ENCODE measurements at places on chromosomes 3 and 15. TPM values are rescaled to one million over a fixed set of nuclear protein-coding genes. Genes with fewer than 3 reads are reported as not detected.

- DNase-seq = no peak
Measured at GRCh38 chr15:60875681-60876080, 353.4 kb downstream of the RORA start.

GRCh38 chr15:56732135-56732885, 999 bp downstream of the ZNF280D start:
- no peak for DNase-seq

Gene NSMCE3
- polyA plus RNA-seq = 6.5 TPM

DNA sequence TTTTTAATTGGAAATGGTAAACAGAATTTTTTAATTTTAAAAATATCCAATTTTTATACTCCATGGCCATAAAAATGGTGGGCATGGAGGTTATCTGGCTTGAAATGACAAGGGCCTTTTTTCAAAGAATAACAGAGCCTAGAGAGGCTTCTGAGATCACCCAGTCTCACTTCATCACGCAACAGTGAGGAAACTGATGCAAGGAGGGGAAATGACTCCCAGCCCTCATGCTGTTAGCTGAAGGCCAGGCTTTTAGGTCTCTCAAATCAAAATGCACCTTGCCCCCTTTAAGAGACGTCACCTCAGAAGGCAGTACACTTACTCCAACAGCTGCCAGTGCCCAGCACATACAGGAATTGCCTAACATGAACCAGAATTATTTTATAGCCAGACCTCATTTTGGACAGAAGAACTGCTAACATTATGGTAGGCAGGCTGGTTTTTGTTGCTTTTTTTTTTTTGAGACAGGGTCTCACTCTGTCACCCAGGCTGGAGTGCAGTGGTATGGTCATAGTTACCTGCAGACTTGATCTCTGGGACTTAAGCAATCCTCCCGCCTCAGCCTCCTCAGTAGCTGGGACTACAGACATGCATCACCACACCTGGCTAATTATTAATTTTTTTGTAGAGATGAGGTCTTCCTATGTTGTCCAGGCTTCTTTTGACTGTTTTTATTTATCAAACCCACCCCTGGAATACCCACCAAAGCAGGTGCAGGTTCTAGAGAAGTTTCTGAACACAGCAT, 9.1 kb downstream of the RAB43 start:
- no peak for DNase-seq

- DNase-seq = no peak
Measured at GRCh38 chr3:12878141-12878574, 36.8 kb upstream of the RPL32 start.

DNA sequence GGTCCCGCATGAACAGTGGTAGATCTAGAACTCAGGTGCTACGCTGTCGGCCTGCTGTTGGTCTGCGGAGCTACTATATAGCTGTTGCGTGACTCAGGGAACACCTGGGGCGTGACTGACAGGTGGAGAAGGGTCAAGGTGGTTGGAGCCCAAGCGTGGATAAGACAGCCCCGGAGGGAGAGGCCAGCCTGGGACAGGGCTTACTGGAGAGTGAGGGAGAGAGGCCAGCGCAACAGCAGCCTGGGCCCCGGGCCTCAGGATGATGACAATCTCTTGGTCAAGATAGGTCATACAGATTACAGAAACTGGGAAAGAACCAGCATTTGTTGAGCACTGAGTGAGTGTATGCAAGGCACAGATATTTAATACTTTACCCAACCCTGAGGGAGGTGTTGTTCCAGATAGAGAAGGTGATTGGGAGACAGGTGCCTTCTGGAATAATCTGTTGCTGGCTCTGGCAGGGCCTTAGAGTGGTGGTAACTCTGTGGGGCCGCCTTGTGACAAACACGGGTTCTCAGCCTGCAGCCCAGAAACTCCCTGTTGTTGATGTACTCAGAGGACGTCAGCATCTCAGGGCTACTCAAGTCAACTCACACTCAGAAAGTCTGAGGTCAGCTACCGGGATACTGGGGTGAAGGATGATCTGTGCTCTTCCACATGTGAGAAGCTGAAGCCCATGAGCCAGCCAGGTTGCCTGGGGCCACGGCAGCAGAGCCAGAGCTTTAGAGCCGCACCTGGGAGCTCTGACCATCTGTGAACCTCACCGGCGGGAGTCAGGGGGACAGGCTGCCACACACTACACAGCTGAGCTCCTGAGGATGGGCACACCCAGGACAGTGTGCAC, 265.4 kb upstream of the HES1 start:
- DNase-seq = no peak

GRCh38 chr3:165466856-165467255, 270.7 kb upstream of the SLITRK3 start:
- no peak for DNase-seq

DNA sequence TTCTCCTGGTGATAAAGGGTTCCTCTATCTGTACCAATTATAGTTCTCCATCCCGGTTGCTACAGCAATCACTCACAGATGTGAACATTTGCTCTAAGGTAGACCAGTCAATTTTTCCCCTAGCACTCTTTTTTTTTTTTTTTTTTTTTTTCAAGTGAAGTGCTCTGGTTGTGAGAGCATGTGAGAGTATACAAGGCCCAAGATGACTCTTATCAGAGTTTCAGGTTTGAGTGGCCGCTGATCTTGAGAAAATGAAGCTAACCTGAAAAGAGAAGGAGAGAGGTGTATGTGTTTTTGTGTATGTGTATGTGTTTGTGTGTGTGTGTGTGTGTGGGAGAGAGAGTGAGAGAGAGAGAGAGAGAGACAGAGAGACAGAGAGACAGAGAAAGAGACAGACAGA, 44.4 kb upstream of the OTOL1 start:
- DNase-seq = no peak

GRCh38 chr15:71612869-71613268, 197.5 kb upstream of the NR2E3 start:
- no peak for DNase-seq

DNA sequence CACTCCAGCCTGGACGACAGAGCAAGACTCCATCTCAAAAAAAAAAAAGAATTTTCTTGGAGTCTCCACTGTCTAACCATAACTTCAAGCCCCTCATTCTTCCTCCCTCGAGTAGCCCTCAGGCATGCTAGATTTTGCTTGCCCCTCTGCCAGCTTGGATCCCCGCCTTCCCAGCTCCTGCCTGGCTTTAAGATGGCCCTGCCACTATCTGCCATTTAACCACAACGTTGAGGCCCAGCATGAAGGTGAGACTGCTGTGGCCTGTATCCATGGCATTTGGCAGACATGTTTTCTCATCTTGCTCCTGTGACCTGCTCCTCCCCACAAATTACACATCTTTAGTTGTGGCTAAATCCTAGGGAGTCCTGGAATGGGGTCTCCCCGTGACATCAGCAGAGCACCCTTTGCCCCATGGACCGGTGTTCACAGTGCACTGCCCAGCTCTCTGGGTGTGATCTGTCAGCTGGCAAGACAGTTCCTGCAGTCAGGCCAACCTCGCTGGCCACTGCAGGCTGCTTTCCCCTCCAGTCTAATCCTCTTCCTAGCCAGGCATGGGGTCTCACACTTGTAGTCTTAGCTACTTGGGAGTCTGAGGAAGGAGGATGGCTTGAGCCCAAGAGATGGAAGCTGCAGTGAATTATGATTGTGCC, 10.4 kb downstream of the VPS18 start:
- DNase-seq = no peak

Gene CCDC13
- polyA plus RNA-seq = 7.0 TPM

Gene CLRN1
- not detected for polyA plus RNA-seq

Gene PTX3
- 0.45 TPM for polyA plus RNA-seq

Gene USP19
- 29.3 TPM for polyA plus RNA-seq

DNA sequence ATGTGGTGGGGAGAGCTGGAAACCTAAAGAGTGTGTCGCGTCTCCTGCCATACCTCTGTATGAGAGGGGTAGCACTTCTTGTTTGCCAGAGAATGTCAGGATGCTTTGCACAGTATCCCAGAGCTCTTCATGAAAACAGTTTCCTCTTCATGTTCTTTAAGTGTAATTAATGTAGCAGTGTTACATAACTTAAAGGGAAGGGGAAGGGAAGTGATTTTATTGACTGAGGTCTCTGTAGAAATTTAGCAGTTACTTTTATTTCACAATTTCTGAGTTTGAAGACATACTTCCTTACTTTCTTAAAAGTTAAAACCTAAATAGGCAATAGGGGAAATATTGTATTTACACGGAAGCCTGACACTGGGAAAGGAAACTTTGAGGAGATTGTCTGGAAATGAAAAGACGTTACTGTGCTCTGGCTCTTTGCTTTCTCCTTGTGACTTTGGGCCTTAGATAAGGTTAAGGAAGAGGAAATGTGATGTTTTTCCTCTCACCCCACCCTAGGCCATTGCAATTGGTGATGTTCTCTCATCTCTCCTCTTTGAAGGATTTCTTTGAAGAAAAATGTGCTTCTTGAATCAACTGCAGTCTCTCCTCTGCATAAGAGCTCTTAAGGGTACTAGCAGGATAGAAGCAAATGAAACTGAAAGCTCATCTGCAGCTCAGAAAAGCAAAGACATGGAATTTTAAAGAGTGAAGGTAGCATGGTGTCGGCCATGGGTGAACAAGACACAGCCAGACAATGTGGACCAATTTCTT, 6.0 kb downstream of the NXPE3 start:
- no peak for DNase-seq

Gene TLR9
- polyA plus RNA-seq = not detected

- DNase-seq = no peak
Measured at GRCh38 chr3:112634786-112635541, 6.0 kb downstream of the CCDC80 start.

DNA sequence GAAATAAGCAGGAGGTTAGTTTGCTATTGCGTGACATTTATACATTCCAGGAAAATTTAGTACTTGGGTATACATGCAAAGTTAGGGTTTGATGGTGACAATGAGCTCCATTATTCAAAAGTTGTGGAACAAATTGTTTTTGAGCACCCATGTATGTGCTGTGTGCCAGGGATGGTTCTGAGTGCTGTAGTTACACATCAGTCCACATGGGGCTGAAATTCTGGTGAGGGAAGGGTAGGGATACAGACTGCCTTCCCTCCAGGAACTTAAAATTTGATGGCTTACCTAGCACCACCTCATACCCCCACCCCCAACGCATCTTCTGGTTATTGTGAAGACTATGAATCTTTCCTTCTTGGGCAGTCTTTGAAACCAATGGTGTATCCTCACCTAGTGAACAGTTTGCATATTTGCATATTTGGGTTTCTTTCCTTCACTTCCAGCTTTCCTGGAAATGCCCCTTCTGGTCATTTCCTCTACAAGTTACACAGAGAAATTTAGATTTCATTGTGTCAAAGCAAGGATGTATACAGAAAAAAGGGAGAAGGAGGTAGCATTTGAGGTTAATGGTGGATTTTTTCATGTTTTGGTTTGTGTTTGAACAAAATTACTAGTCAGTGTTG, 222.0 kb upstream of the IL12A start:
- DNase-seq = no peak

DNA sequence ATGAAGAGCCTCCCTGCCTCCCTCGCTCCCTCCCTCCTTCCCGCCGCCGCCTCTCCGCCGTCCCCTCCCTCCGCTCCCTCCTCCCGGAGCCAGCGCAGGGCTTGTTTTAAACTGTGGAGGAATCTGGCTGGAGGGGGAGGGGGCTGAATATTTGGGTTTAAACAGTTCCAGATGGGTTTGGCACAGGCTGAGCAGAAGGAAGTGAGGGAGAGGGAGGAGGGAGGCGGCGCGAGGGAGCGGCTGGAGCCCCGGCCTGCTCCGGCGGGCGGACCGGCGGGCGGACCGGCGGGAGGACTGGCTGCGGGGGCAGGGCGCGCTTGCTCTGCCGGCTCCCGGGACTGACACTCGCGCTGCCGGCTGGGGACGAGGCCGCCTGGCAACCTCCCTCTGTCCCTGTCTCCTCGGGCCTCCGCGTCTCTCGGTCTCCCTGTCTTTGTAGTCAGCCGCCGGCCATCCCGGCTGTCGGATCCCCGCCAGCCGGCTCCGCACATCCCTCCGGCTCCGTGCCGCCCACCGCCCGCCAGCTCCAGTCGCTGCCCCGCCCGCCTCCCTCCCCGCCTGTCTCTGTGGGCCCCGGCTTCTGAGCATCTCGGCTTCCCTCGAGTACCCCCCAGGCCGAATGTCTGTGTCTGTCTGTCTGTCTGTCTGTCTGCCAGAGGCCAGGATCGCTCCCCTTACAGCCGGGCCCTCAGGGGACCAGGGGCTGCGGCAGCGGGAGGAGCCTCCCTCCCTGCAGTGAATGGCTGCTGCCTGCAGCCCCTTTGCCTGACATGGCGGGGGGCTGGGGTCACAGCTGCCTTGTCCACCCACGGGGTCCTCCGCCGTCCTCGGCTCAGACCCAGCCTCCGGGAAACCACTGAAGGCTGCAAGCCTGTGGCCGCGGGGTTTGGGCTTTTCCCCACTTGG, 7.6 kb downstream of the EPHB3 start:
- peak; percentile 92 for DNase-seq

GRCh38 chr15:89899951-89900567, 6.3 kb upstream of the AP3S2 start:
- no peak for DNase-seq

DNA sequence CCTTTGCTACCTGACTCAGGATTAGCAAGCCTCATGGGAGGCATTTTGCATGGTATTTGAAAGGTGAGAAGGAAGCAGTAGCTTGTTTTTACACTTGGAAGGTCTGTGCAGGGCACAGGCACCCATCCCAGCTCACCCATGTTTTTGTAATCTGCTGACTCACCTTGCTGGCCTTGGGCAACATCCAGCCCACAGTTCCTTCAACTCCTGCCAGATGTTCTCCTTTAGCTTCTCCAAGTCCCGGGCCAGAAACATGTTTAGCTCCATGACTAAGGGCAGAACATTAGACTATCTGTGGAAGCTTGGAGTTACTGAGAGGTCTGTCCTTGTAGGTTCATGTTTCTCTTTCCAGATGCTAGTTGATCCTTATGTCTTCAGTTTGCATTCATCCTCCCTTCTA, 12.4 kb upstream of the ZNF770 start:
- DNase-seq = no peak

GRCh38 chr3:149767720-149768119, 15.4 kb upstream of the COMMD2 start:
- no peak for DNase-seq

GRCh38 chr15:91853948-91854638, 585 bp downstream of the SLCO3A1 start:
- peak; percentile 60 for DNase-seq

Gene STRC
- polyA plus RNA-seq = 0.22 TPM

DNA sequence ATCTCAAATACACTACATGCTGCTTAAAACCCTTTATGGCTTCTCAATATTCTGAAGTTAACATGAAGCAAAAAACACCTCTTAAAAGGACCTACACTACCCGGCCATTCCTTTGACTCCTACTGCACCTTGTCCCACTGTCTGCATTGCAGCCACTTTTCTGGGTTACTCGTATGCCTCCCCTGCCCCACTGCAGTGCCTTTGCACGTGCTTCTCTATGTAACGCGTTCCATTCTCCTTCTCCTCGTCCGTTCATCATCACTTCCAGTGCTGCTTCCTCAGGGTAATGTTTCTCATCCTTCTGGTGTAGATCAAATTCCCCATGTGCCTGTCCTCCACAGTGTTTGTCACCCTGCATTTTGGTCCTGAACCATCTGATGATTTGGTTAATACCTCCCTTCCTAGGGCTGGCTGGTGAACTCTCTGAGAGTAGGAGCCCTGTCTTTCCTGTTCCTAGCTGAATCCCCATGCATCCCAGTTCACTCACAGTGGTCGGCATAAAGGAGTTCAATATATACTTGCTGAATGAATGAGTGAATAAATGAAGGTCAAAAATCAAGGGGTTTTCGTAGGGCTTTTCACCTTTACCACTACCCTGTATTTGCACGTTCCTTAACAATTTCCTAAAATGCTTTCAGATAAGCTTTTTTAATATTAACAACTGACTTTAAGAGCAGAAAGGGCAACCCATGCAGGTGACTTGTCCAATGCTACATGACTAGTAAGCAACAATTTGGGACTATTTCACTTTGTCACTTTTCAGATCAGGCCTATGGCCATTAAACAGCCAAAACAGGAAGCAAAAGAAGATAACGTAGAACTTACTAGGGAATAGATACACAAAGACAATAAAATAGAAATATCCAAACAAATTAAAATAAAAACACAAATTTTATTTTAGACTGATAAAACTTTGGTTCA, 2.4 kb upstream of the STT3B start:
- DNase-seq = no peak

Measured in kidney (tissue), 22 donors.